ENCODE measurements at places on chromosomes 11 and 22. TPM values are rescaled to one million over a fixed set of nuclear protein-coding genes. Genes with fewer than 3 reads are reported as not detected.

- no peak for DNase-seq
Measured at GRCh38 chr22:40666151-40666848, 13.0 kb upstream of the MCHR1 start.

- peak; percentile 61 for DNase-seq
Measured at GRCh38 chr11:13595166-13595565, 73.3 kb upstream of the FAR1 start.

- peak; percentile 75 for DNase-seq
Measured at GRCh38 chr11:95419915-95420314, 188.9 kb upstream of the SESN3 start.

DNA sequence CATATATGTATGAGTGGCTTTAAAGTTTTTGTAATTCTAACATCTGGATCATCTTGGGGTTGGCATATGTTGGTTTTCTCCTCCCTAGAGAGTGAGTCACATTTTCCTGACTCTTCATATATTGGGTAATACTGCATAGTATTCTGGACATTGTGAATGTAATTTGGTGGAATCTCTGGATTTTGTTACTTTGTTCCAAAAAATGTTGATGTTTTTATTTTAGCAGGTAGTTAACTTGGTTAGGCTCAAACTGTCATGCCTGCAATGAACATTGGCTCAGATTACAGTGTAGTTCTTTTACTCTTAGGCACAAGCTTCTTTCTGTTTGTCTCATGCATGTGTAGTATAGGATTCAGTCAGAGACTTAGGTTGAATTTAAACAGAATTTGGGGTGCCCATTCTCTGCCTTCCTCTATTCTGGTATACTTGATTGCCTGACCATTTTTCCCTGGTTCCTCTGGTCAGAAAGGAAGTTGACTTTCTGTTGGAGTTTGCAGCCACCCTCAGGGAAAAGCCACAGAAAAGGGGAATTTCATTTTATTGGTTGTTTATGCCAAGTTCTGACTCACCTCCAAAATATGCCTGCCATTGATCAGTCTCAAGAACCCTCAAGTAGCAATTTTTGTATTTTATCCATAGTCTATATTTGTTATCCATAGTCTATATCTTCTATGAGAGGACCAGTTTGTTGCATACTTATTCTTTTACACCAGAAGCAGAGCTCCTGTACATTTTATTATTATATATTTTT is 151.7 kb downstream of the UVRAG start:
- DNase-seq: peak; percentile 67

DNA sequence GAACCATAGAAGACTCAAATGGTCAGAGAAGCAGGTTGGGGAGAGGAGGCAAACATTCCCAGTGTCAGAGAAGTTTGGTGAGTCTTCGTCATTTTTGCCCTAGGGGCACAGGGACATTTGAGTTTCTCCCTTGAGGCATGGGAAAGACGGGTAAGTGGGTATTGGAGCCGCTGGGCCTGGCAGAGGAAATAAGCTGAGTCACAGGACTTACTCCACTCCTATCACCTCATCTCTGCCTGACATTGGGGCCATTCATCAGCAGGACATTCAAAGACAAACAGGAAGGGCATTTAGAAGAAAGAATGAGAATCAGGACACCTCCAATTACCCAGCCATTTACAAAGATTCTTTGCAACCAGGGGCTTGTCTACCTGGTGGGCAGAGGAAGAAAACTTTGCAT is 100.7 kb upstream of the SEZ6L start:
- no peak for DNase-seq

DNA sequence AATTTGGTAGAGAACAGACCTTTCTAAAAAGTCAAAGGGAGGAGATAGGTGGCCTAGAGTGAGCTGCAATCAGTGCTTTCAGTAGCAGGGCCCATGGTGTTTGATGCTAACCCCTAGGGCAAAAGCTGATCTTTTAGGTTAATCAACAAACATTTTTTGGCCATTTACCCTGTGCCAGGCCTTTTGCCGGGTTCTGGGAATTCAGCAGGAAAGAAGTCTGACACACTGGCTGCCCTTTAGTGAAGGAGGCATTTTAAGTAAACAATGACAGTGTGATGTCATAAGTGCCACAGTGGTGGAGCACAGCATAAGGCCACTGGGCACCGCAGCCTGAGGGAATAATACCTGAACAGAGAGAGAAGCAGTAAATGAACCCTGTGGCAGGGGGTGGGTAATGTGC is 29.0 kb downstream of the C22orf31 start:
- DNase-seq: peak; percentile 19

DNA sequence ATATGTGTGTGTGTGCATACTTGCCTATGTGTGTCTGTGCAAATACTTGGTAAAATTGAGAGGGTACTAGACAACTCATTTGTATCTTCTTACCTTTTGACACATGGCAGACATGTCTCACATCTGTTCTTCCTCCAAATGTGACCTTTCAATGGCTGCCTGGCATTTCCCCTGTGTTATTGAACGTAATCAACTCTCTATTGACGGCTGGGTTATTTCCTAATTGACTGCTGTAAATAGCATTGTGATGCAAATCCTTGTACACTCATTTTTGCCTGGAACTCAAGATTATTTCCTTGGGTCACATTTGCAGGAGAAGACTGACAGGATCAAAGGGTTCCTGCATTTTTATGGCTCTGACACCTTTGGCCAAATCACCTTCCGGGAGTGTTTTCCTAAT is 37.4 kb downstream of the KCNQ1 start:
- DNase-seq: no peak

DNA sequence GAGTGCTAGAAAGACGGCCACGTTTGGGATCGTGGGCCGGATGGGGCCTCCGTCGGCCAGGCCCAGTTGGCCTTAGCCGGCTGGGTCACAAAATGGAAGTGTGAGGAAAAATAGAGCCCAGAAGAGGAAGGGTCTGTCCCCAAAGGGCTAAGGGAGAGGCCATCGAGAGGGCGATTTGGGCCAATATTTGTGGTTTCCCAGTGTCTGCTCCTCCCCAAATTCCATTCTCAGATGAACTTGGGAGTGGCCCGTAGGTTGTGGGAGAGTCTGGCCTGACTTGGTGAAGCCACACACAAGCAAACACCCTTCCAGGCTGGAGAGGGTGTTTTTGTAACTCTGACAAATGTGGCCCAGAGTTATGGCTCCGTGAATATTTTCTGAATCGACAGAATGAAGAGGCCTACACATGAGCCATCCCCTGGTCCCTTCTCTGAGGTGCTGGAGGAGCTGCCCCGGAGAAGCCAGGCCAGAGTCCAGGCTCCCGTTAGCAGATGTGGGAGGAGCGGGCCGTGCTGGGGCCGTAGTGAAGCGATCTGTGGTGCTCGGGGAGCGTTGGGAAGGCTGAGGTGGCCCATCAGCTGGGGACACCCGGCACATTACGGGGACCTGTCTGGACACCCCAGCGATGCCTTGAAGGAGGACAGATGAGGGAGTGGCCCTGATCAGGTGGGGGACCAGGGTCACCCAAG is 73.5 kb upstream of the PPARA start:
- DNase-seq: peak; percentile 83

- no peak for DNase-seq
Measured at GRCh38 chr11:93614173-93614722, 47.2 kb upstream of the CEP295 start.

DNA sequence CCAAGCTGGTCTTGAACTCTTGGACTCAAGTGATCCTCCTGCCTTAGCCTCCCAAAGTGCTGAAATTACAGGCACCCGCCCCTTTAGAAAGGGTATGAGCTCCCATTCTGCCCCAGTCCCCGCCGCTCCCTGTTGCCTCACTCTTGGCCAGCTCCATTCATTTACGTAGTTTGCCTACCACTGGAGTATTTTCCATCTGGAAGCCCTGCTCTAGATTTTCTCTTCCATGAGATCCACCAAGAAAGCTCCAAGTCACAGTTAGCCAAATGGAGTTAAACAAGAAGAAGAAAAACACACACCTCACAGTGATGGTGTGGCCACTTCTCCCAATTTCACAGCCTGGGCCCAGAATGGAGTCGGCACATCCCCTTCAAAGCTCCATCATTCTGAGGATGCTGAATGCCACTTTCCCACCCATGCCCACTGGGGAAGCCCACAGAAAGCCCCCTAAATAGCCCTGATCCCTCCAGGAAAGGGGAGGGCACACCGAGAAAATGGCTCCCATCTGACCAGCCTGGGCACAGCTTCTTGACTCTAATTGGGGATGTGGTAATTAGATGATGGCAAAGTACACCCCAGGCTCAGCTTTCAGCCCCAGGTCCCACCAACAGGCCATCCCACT is 381.2 kb downstream of the MN1 start:
- peak; percentile 41 for DNase-seq

- DNase-seq: peak; percentile 76
Measured at GRCh38 chr11:65425105-65425970, 2.7 kb downstream of the NEAT1 start.

DNA sequence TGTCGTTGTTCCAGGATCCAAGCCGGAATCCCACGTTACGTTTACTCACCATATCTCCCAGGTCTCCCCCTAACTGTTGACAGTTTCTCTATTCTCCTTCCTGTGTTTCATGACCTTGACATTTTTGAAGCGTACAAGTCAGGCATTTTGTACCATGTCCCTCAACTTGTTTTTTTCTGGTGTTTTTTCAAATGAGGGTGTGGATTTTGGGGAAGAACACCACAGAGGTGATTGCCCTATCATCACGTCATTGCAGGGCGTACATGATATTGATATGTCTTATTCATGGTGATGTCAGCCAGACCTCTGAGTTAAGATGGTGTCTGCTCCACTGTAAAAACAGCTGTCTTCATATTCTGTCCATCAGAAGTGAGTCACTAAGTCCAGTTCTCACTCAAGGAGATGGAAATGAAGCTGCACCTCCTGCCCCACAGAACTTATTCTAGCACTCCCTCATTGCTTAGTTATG is 28.3 kb upstream of the SOX10 start:
- DNase-seq: peak; percentile 58

- DNase-seq: no peak
Measured at GRCh38 chr11:1946812-1947484, at the start of gene MRPL23. Gene MRPL23 (plus strand): TSS chr11:1947332. CDS start chr11:1947363, 31 bp downstream.

DNA sequence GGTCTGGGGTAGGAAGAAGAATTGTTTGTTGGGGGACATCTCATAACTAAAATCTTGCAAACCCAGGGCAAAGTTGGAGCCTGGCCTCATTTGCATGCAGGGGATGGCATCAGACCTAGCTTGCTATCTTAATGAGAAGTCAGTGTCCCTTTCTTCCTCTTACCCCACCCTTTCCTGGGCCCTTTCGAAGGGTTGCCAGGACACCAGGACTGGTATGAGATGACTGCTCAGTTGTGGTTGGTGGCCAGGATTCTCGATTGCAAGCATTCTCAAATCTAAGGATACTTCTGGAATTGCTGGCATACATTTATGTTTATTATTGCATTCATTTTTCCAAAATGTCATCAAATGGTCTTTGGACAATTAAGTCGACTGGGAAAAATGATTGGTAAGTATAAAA is 131.0 kb downstream of the SLC1A2 start:
- DNase-seq: no peak

DNA sequence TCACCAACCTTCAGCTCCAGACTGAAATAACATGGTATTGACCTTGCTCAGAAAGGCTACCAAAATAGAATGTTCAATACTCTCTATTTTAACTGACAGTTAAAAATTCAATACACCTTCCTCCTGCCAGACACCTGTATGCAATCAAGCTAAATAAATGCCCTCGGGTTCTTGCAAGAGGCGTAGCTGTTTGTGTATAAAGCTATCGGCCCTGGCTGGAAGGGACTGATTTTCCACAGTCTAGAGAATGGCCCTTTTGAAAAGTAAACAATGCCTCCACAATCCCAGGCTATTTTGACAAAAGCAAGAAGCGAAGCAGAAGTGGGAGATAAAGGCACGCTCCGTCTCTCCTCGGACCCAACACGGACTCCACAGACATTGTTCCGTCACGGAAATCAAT is 791.2 kb downstream of the BRD1 start:
- DNase-seq: no peak

The POU2AF3 gene
- 0.27 TPM for total RNA-seq

The CHRDL2 gene
- not detected for total RNA-seq

The UCP3 gene
- total RNA-seq: 2.0 TPM

The DRD2 gene
- not detected for total RNA-seq

The HBD gene
- not detected for total RNA-seq

The FAT3 gene
- total RNA-seq: 41.0 TPM

Data from astrocyte (in vitro differentiated cells and primary cell).